ENCODE measurements at places on chromosomes 13 and 19. TPM values are rescaled to one million over a fixed set of nuclear protein-coding genes. Genes with fewer than 3 reads are reported as not detected.

The CD33 gene
- 5.0 TPM for total RNA-seq

The SOX21 gene
- total RNA-seq: not detected

The ANGPTL8 gene
- not detected for total RNA-seq

- H3K4me3 ChIP-seq: peak overlapping the region; percentile 48
- peaks cover 38% of the 10 kb centered on the region for H3K4me1 ChIP-seq
- no peaks in the 10 kb centered on the region for H3K36me3 ChIP-seq
Observed at GRCh38 chr19:3095441-3096191, 1.5 kb downstream of the GNA11 start.

- no peaks in the 10 kb centered on the region for H3K27me3 ChIP-seq
- H3K27ac ChIP-seq: peak overlapping the region; percentile 69
- H3K36me3 ChIP-seq: peaks cover 8% of the 10 kb centered on the region
- DNase-seq: peak; percentile 15
- peak overlapping the region; percentile 0 for H3K4me3 ChIP-seq
Observed at GRCh38 chr13:73943137-73943964, 190.9 kb downstream of the KLF12 start.

DNA sequence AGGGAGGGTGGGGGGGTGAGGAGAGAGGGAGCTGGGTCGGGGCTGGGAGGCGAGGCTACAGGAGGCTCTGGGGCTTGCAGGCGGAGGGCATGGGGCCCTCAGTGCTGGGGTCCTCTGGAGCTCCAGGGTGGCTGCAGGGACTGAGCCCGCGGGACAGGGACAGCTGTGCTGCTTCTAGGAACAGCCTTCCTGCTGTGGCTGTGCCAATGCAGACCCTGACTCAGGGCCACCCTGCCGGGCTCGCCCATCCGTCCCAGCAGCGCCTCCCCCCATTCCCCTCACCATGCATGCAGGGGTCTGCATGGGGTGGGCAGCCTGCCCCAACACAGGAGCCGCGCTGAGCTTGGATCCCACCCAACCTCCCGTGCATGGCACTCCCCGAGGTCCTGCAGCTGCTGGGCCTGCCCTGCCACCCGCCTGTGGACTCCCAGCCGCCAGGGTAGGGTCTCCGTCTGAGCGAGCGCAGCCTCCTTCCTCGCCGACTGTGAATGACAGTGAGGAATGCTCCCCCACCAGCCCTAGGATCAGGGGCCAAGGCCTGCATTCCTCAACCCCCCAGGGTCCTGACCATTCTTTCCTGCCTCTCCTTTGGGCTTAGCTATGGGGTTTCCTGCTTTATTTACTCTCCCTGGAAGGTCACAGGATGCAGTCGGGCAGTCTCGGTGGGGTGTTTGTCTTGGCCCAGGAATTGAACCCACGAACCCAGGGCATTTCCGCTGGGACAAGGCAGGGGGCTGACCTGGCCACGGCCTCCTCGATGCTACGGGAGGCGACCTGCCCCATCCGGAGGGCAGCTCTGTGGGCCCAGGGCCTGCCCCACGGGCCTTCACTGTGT is 23.4 kb downstream of the CEBPG start:
- no peaks in the 10 kb centered on the region for H3K4me1 ChIP-seq
- peaks cover 4% of the 10 kb centered on the region for H3K36me3 ChIP-seq
- H3K4me3 ChIP-seq: no peak overlapping the region
- H3K27ac ChIP-seq: no peak overlapping the region

GRCh38 chr13:110746438-110746837 is 32.9 kb downstream of the ING1 start:
- no peak overlapping the region for H3K4me3 ChIP-seq
- H3K27me3 ChIP-seq: no peaks in the 10 kb centered on the region
- H3K4me1 ChIP-seq: no peaks in the 10 kb centered on the region
- DNase-seq: no peak

DNA sequence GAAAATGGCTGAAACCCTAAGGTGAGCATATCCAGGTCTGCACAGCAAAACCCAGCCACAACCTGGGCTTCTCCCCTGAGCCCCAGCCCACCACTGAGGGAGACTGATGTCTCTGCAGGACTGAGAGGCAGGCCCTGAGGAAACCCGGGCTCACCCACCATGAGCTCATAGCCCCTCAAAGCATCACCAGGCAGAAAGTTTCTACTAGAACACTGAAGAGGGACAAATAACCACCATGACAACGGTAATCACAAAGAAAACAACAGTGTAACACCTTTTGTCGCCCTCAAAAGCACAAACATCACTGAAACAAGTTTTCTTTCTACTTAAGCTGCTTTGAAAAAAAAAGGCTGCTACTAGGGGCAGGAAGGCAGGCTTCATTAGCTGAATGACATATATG is 29.8 kb downstream of the TSHZ3 start:
- H3K4me3 ChIP-seq: no peak overlapping the region
- no peak overlapping the region for H3K27ac ChIP-seq
- H3K4me1 ChIP-seq: no peaks in the 10 kb centered on the region
- no peak for DNase-seq

- no peaks in the 10 kb centered on the region for H3K36me3 ChIP-seq
- peaks cover 2% of the 10 kb centered on the region for H3K4me1 ChIP-seq
- no peak for DNase-seq
- H3K27ac ChIP-seq: no peak overlapping the region
- no peaks in the 10 kb centered on the region for H3K27me3 ChIP-seq
- no peak overlapping the region for H3K4me3 ChIP-seq
Observed at GRCh38 chr13:97431171-97431764, 2.7 kb upstream of the RAP2A start.

DNA sequence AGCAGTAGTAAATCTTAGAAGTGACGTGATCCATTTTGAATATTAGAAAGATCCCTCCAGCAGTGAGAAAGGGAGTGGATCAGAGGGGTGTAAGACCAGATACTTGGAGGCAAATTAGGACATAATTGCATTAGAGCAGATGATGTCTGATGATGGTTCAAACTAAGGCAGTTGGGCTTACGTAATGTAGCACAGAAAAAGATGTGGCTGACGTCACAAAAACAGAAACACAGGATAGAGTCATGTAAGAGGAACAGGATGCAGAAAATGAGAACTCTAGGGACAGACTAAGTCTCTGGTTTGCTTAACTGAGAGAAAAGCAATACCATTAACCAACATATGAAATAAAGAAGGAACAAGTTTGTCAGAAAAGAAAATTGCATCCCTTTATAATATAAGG is 392.5 kb upstream of the DACH1 start:
- H3K36me3 ChIP-seq: no peaks in the 10 kb centered on the region
- no peak overlapping the region for H3K4me3 ChIP-seq
- no peaks in the 10 kb centered on the region for H3K27me3 ChIP-seq

Measured in naive thymus-derived CD4-positive, alpha-beta T cell (primary cell).